NCI-H524 treated with DMSO at 0.1 percent for 48 hours (cell line): ENCODE measurements at places on chromosomes 1 and 21.

GRCh38 chr1:88673446-88673845 is 10.6 kb upstream of the PKN2 start:
- no peak for DNase-seq

- peak; percentile 24 for DNase-seq
Measured at GRCh38 chr1:169550294-169550693, 36.0 kb downstream of the F5 start.

- no peak for DNase-seq
Measured at GRCh38 chr1:221832617-221833016, 90.7 kb upstream of the DUSP10 start.

DNA sequence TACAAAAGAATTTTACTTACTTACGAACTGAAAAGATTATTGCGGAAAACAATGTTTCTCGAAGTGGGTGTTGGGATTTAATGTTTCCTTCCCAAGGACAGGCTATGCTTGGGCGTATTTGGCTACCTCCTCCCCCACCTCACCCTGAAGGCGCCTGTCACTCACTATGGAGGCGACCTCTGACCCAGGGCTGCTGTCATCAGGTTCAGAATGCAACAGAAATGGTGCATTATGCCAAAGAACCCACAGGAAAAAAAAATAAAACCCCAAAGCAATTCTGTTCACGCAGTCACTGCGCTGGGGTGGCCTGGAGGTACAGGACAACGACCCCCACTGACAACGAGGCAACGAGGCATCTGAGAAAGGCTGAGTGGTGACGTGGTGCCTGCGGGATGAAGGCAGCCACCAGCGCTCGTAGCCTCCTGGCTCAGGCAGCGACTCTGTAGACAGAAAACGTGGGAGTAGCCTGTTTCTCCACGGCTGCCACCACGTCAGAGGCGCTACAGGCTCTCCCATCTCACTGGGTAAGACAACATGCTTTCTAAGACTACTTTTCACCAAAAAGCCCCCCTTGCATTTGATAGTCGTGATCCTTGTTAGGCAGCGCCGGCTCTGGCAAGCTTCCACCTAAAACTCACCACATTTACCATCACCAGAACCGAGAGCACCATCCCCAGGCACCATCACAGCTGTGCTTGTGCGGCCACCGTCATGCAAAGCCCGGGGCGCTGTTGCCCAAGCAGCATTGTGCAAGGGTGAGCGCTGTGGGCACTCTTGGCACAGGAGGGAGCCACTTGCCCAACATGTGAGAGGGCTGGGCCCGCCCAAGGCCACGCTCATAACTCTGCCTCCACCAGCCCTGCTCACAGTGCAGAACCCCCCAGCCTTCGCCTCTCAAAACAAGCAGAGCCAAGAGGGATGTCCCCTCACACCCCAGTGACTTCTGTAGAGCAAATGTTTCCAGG is 14.3 kb downstream of the NADK start:
- DNase-seq, result no peak

- DNase-seq, result no peak
Measured at GRCh38 chr1:200525090-200525987, 95.2 kb downstream of the KIF14 start.

DNA sequence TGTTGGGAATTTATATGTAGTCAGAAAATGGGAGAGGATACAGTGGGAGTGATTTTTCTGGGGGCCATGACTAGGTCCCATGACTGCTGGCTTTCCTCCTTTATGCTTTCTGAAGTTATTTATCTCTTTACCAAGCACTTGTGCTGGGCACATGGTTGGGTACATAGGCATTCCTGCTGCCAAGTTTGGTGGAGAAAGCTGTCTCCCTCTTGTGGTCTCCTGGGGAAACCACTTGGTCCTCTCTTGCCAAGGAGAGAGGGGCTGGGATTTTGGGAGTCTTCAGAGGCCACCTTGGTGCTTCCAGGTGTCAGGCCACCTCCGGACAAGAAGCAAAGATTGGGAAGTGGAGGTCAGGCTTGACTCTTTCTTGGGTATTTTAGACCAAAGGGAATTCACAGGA is 120.2 kb upstream of the KCNE2 start:
- DNase-seq, result no peak

DNA sequence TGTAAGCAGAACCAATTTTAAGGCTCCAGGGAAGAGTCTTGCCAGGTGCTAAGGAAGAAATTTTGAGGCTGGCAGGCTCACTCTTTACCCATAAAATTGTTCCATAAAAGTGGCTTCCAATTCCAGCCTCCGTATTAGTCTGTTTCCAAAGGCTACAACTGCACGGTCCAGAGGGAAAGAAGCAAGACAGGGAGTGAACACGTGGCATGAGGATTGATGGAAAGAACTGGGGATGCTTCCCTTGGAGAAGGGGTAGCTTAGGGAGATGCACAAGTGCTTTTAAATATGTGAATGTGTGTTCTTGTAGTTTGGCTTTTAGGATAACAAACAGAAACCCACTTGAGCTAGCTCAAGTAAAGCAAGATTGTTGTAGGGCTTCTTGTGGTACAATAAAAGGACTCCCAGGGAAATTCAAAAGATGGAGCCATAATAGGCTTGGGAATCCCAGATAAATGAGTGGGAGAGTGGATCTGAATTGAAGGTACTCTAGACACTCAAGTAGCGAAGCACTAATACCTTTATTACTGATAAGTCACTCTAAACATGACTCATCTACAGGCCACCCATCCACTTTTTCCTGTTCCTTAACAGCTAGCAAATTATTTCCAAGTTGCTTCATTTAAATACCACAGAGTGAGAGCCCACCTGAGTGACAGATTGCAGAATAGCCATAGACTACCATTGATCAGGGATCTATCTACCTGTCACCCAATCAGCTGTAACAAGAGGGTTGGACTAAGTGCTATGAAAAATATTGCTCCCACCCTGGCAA is 34.8 kb upstream of the NPL start:
- DNase-seq, result no peak

GRCh38 chr1:60041783-60042182 is 31.8 kb downstream of the C1orf87 start:
- DNase-seq, result no peak

DNA sequence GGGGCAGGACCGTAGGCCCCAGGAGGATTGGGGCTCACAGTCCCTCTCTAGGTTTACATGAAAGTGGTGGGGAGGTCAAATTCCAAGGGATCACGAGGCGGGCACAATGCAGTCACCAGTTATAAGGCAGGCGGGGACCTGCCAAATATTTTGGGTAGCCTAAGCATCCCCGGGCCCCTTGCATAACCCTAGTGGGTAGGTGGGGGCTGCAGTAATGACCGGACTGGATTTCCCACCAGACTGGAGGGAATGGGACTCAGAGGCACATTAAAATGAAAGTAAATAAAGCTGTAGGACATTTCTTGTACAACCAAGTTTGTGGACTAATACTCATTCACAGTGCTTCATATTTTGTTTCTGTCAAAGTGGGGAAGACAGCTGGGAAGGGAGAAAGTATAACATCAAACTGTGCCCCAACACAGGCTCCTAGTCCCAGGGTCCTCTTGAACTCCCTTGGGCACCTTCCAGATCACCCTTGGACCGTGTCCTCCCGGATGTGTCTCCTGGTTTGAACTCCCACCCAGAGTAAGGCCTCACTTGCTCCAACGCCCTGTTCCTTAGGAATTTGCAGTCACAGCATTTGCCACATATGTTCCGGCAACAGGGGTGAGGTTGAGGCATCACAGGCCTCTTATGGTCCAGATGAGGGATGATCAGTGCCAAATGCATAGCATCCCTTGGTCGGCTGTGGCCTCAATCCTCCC is 28.4 kb upstream of the KIAA0040 start:
- no peak for DNase-seq

GRCh38 chr1:232602622-232603021 is 27.3 kb downstream of the SIPA1L2 start:
- DNase-seq, result no peak

GRCh38 chr1:151547119-151547899 is 7.2 kb downstream of the TUFT1 start:
- DNase-seq, result no peak

DNA sequence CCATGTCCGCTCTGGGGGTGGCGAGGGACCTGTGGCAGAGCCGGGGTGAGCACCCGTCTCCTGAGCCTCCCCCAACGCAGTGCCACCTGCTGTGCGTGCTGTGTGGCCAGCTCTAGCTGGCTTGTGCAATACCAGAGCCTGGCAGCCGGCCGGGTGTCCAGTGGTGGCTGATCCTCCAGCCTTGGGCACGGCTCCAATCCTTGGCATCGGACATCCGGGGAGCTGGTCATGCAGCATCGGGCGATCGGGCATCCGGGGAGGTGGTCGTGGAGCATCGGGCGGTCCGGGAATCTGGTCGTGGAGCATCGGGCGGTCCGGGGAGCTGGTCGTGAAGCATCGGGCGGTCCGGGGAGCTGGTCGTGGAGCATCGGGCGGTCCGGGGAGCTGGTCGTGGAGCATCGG is 8.1 kb downstream of the SLX9 start:
- DNase-seq, result no peak

GRCh38 chr1:25810341-25811299 is 9.1 kb upstream of the MTFR1L start:
- DNase-seq, result no peak

GRCh38 chr1:45014321-45015028 is 2.4 kb downstream of the UROD start:
- peak; percentile 28 for DNase-seq

- DNase-seq, result no peak
Measured at GRCh38 chr1:20319456-20320220, 29.0 kb downstream of the VWA5B1 start.

GRCh38 chr21:36873513-36873912 is 93.0 kb downstream of the HLCS start:
- DNase-seq, result no peak

- DNase-seq, result no peak
Measured at GRCh38 chr21:38609580-38609979, 111.3 kb upstream of the ERG start.

GRCh38 chr1:39969048-39969447 is 14.1 kb downstream of the MFSD2A start:
- DNase-seq, result no peak

GRCh38 chr1:213287987-213288386 is 236.9 kb downstream of the RPS6KC1 start:
- no peak for DNase-seq

DNA sequence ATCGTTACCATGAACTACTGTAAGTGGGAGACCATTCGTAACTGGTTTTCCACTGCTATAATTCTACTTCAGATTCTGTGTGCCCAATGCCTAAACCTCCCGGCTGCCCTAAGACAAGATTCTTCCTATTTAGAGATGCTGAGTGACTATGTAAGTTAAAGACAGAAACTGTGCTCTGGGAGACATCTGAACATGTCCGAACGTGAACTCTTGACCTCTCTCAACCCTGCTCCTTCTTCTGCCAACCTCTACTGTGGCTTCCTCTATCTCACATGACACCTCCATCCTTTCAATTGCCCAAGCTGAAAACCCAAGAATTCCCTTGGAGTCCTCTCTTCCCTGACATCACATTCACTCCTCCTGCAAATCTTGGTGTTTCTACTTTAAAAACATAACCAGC is 182.9 kb downstream of the AKT3 start:
- no peak for DNase-seq

GRCh38 chr1:44366371-44366975 is 11.4 kb upstream of the ERI3 start:
- no peak for DNase-seq

GRCh38 chr1:206534552-206534951 is 27.2 kb downstream of the RASSF5 start:
- no peak for DNase-seq

DNA sequence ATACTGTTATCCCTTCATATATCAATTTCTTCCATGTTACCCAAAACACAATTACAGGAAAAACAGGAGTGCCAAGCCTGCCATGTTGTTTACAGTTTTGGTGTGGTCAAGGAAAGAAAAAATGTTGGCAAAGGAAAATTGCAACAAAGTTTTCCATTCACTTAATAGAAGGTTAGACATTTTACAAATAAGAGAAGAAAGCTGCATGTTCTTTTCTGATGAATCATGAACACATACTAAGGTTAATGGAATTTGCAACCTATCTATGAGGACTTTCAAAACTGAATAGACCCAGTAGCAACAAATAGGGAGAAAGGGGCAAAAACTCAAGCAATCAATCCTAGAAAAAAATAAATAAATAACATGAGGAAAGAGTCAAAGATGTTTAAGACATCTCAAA is 556.7 kb downstream of the DPYD start:
- DNase-seq, result no peak

GRCh38 chr1:209490013-209490412 is 93.5 kb upstream of the CAMK1G start:
- DNase-seq, result no peak

DNA sequence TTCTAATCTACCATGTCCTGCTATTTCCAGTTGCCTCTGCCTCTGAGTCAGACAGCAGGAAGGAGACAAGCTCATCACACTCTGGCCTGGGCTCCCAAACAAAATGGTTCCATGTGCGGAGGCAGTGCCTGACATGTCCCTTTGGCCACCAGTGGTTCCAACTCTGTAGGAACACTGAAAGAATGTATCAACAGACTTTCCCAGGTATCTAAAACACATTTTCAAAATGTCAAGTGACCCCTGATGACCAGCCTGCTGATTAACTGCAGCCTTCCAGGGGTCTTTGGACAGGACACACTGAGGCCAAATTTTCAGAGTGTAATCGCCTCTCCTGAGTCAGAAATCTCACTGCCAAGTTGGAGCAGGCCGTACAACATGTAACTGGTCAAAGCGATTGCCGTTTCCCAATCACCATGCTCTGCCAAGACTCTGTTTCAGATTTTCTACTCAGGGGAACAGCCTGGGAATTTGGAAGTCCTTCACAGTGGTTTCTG is 172.7 kb downstream of the TPR start:
- no peak for DNase-seq

- no peak for DNase-seq
Measured at GRCh38 chr1:26412180-26412840, 1.7 kb downstream of the LIN28A start.

DNA sequence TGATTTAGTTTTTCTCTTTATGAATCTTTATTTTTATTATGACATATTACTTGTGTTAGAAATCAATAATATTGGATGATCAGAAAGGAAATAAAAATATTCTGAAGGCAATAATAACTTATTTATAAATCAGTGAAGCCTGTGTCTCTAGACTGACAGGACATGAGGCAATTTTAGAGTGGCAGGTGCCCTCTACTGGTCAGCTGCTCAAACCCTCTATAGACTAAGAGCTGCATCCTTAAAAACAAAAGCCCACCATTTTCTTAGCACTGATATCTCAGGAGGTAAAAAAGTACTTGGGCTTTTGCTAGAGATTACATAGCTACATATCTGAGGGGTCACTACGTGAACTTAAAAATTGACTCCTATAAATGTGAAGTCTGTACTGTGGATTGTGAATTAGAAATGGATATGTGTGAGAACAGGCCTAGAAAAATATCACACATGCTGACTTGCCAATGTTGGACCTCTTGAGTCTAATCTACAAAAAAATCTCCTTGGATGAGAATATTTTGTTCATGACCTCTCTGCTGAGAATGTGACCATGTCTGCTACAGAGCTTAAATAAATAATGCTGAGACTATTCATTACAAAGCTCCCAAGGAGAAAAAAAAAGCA is 597.9 kb upstream of the ADAMTS5 start:
- DNase-seq, result no peak

- no peak for DNase-seq
Measured at GRCh38 chr1:42740851-42741580, 980 bp upstream of the CLDN19 start.
